ENCODE measurements at places on chromosomes 7 and 10. TPM values are rescaled to one million over a fixed set of nuclear protein-coding genes. Genes with fewer than 3 reads are reported as not detected.

The CLDN12 gene
- 23.3 TPM for total RNA-seq

The LIPM gene
- not detected for total RNA-seq

The GPR158 gene
- total RNA-seq: 4.6 TPM

The SPDYE1 gene
- total RNA-seq: not detected

The ATG9B gene
- total RNA-seq: not detected

The AKR1C2 gene
- 1.9 TPM for total RNA-seq

The FANK1 gene
- total RNA-seq: 3.1 TPM

The MEOX2 gene
- not detected for total RNA-seq

The NCF1 gene
- not detected for total RNA-seq

The CH25H gene
- total RNA-seq: not detected

The AKR1C8 gene
- not detected for total RNA-seq

The AMPH gene
- total RNA-seq: 14.0 TPM

The IDI1 gene
- 48.6 TPM for total RNA-seq

The CLCN1 gene
- total RNA-seq: not detected

The KCP gene
- 0.06 TPM for total RNA-seq

GRCh38 chr7:2969398-2970306 is 74.0 kb downstream of the CARD11 start:
- no peak for DNase-seq

DNA sequence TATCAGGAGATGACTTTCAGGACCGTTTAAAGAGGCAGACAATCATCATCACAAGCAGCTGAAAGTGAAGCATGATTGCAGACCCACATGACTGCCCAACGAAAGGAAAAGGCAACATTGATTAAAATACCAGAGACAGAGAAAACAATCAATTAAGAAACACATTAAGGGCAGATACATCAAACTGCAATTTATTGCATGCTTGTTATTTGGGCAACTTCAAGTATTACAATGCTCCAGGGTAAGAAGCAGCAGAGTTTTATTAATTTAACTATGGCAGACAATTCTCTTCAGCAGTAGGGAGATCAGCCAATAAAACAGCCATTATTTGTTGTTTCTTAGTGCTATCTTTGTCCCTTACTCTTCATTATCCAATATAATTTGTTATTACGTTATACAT is 367.7 kb upstream of the HPS1 start:
- no peak for DNase-seq

DNA sequence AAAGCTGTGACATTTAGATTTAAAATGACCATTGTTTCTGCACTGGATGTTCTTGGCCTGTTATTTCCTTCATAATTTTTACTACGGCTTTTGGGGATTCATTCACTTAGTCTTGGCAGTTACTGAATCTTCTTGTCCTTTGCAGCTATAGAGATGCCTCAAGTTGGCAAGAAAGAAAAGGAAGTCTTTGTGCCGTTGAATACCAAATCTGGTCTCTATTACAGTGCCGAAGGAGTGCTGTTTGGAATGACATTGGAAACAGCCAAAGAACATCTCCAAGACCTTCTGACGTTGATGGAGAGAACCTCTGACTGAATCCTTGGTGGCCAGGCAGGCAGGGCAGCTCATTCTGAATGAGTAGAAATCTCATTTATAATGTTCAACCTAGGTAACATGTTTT is 54.3 kb upstream of the NRP1 start:
- no peak for DNase-seq

DNA sequence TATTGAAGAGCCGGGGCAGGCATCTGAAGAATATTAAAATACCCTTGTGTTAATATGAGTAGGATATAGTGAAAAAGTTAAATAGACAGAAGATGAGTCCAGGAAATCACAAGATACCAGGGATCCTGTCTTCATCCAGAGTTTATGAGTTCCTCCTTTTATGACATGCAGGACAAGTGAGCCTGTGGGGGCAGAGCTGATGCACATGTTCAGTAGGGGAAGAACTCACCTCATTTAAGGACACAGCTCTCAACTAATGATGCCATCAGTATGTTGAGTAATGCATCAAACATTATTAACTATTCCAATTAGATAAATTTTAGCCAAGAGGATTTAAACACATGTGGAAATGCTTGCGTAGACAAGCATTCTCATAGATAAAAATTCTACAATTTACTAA is 435.8 kb upstream of the AKR1E2 start:
- no peak for DNase-seq

DNA sequence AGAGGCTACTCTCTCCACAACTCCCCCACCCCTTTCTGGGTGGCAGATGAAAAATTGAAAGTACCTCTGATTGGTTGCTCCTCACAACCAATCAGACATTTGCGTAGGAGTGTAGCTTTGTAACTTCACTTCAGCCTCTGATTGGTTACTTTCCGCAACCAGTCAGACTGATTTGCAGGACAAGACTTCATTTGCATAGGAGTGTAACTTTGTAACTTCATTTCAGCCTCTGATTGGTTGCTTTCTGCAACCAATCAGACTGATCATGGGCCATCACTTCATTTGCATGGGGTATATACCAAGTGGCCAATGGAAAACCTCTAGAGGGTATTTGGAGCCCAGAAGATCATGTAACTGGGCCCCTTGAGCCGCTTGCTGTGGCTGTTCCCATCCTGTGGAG is 25.6 kb downstream of the CDNF start:
- no peak for DNase-seq

- DNase-seq: no peak
Measured at GRCh38 chr10:80126876-80127275, 5.7 kb upstream of the PLAC9 start.

GRCh38 chr10:64785816-64786215 is 1264.6 kb downstream of the REEP3 start:
- no peak for DNase-seq

DNA sequence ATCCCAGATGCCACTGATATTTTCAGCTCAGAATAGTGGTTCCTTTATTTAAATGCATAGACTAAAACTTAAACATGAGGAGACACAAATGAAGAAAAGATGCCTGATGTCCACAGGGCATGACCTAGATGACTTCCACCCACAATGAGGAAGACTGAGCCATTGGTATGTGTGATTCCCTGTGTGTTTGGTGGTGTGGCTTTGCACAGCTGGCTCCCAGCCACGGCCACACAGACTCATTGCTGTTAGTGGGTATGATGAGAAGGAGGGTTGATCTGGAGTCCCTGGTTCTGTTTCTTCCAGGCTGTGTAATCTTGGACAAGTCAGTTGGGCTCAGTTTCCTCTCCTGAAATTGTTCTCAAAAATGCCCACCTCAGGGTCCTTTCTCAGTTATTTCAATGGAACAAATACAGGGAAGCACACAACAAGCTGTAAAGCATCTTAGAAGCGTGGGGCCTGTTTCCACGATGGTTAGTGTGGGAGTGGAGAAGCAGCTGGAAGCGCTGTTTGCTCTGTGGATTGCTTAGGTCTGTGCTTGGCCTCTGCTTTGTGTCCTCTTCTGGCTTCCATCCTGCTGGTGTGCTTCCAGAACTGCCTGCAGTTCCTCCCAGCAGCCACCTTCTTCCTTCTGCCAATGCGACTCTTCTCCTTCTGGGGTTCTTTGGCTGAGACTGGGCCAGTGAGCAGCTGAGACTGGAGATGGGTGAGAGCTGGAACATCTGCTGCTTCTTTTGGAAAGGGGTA is 303.7 kb downstream of the BMPER start:
- DNase-seq: no peak

DNA sequence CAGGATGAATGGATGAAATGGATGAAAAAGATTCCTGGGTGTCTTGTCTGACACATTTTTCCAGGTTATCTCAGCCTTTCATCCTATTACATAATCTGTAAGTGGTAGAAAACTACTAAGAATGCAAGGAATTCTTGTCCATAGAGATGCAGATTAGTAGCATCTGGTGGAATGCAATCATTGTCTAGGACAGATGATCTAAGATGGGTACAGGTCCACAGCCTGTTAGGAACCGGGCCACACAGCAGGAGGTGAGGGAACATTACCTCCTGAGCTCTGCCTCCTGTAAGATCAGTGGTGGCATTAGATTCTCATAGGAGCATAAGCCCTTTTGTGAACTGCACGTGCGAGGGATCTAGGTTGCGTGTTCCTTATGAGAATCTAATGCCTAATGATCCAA is 225.0 kb downstream of the CALN1 start:
- no peak for DNase-seq

DNA sequence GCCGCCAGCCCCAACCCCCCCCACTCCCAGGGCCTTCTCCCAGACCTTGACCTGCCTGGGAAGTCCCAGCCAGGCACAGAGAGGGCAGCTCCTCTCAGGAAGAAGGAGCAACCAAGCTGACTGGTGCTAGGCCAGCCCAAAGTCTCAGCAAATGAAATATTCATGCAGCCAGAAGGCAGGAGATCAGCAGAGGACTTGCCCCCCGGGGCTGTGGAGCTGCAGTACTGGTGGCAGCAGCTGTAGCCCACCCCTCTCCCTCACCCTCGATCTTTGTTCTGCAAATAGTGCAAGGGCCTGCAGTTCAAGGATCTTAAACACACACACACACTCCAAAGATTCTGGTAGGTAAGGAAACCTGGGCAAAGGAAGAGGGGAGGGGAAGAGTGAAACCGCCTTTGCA is 3.5 kb upstream of the SRRM3 start:
- DNase-seq: no peak

DNA sequence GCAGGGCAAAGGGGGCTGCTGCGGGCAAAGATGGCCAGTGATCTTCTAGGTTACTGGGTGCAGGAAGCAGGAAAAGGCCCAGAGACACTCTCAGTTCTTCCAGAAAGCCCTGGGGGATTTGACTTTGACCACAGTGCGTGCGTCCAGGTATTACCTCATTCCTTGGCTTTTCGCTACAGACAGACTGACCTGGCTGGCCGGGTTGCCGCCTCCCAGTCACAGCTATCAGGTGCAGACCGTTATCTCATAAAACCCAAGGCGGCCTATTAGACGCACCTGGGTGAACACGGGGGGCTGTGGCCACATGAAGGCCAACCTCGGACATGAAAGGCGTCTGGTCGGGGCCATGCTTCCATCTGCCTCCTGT is 80.3 kb downstream of the FOXL3 start:
- no peak for DNase-seq

- DNase-seq: peak; percentile 83
Measured at GRCh38 chr10:29141761-29142160, 147.1 kb upstream of the LYZL1 start.

DNA sequence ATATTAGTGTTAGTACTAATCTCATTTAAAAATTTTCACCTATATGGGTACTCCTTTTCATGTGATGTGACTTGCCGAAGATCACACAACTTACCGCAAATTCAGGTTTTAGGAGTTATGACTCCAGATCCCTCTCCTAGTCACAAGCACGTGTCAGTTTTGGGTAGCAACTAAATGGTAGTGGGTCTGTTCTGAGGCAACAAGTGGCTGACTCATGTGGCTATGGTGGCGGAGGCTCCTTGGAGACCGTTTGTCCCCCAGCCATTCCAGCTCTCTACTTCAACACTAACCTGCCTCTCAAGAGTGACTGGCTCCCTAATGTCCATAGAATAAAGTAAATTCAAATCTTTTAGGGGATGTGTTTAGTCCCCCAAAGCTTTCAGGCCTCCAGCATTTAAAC is 39.5 kb downstream of the MRC1 start:
- DNase-seq: no peak

- no peak for DNase-seq
Measured at GRCh38 chr7:7498856-7499255, 36.8 kb downstream of the COL28A1 start.

- DNase-seq: no peak
Measured at GRCh38 chr10:80649183-80649582, 111.5 kb downstream of the SH2D4B start.

GRCh38 chr7:79593866-79594301 is 140.4 kb upstream of the MAGI2 start:
- DNase-seq: no peak

GRCh38 chr7:121954803-121955202 is 81.8 kb downstream of the PTPRZ1 start:
- DNase-seq: peak; percentile 55

DNA sequence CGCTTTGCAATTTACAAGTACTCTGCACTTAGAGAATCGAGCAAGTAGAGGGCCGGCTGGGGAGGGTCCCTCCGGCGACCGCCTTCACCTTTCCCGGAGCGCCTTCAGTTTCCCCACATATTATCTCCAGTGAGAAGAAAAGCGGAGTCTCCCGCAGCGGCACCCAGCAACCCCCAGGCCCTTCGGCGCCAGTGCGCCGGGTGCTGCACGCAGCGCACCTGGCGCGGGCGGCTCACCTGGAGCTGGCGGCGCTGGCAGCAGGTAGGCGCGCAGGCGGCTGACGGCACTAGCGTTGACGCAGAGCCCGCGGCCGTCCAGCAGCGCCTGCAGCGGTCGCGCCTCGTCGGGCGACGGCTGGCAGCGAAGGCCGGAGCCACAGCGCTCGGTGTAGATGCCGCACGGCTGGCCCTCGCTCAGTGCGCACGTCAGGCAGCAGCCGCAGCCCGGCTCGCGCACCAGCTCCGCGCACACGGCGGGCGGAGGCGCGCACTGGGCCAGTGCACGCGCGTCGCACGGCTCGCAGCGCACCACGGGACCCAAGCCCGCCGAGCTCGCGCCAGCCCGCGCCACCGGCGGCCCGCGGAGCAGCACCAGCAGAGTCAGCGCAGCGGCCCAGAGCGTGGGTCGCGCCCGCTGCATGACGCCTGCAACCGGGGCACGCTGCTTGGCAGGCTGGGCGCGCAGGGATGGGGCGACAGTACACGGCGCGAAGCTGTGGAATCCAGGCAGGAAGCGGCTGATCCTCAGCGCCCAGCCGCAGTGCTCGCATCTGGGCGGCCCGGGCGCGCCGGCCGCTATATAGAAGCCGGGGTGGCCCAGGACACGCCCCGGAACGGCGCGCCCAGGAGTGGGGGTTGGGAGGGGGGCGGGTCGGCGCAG is at the start of gene IGFBP3:
TSS of gene IGFBP3 (minus strand) at position 771 of the 879 bp plus-strand sequence. CDS start at position 639, 132 bp downstream.
- DNase-seq: peak; percentile 87

- no peak for DNase-seq
Measured at GRCh38 chr10:133122171-133122935, 34.6 kb downstream of the ADGRA1 start.

- no peak for DNase-seq
Measured at GRCh38 chr10:113997428-113997827, 46.2 kb upstream of the ADRB1 start.

DNA sequence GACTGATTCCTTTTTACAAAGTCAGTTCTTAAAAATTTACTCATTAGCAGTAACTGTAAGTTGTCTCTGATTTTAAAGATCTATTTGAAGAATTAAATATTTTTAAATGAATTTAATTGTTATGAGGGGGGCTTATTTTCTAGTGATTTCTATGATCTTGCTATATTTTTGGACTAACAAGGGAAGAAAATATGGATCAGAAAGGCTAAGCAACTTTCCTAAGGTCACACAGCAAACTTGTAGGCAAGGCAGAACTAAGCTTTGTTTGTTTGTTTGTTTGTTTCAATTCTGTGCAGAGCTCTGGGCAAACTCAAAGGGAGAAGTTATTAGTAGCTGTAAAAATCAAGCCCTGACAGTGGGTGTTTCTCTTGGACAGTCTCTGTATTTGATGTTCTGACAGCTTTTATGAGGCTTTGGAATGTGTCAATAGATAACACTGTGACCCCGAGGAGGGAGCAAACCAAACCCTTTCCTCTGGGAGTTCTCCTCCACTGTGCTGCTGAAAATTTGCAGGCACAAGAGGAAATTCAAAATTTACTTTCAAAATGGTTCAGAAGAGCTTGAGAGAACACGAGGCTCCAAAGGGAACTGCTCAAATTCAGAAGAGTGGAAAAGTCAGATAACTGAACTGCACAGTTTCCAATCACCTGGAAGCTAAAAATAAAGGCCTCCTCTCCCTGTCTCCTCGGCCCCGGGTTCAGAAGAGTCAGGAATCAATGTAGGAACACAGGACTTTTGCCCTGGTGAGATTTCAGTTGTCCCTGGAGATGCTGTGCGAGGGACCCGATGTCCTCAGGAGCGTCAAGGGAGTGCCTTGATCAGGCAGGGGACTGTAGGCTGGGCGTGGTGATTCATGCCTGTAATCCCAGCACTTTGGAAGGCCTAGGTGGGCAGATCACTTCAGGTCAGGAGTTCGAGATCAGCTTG is 325.7 kb downstream of the GATA3 start:
- no peak for DNase-seq

All from Daoy (cell line).